ENCODE measurements at places on chromosomes 7 and 10. TPM values are rescaled to one million over a fixed set of nuclear protein-coding genes. Genes with fewer than 3 reads are reported as not detected.

DNA sequence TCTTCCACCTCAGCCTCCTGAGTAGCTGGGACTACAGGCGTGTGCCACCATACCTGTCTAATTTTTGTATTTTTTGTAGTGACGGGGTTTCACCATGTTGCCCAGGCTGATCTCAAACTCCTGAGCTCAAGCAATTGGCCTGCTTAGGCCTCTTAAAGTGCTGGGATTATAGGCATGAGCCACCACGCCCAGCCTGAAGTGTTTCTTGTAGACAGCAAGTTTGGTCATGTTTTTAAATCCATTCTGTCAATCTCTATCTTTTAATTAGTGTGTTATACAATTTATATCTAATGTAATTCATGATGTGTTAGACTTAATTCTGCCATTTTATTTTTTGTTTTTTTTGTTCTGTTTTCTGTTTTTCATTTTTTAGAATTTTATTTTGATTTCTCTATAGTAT lies 17.2 kb upstream of the MXI1 start:
- no peak for DNase-seq

DNA sequence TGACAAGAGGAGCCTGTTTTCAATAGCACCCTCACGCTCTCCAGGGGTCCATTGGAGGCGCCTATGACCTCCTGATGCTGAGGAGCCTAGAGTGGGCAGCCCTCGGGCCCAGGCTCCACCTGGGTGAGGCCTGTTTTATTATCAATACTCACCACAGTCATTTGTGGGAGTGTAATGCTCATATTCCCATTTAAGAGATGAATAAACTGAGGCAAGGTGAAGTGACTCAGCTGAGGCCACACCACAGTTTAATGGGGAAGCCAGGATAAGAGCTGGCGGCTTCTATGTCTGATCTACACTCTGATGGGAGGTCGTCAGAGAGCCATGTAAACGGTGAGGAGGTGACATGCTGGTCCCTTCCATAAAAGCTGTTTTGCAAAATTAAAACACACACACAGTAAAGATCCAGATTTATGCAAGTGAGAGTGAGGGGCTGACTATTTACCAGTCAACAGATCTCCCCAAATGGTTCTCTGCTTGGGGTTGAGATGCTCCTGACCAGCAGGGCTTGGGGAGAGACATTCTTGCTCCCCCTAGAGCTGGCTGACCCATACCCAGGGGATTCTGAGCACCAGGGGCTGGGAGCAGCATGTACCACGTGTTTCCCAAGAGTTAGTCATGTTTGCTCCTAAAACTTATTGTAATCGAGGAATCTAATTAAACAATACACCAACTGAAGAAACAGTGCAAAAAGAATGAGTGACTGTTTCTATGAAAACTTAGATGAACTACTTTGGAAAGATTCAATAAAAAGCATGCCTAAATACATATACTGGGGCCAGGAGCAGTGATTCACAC lies 81.0 kb upstream of the INSIG1 start:
- DNase-seq, result no peak

ASZ1 gene
- 6.1 TPM for total RNA-seq

TAS2R40 gene
- not detected for total RNA-seq

DNA sequence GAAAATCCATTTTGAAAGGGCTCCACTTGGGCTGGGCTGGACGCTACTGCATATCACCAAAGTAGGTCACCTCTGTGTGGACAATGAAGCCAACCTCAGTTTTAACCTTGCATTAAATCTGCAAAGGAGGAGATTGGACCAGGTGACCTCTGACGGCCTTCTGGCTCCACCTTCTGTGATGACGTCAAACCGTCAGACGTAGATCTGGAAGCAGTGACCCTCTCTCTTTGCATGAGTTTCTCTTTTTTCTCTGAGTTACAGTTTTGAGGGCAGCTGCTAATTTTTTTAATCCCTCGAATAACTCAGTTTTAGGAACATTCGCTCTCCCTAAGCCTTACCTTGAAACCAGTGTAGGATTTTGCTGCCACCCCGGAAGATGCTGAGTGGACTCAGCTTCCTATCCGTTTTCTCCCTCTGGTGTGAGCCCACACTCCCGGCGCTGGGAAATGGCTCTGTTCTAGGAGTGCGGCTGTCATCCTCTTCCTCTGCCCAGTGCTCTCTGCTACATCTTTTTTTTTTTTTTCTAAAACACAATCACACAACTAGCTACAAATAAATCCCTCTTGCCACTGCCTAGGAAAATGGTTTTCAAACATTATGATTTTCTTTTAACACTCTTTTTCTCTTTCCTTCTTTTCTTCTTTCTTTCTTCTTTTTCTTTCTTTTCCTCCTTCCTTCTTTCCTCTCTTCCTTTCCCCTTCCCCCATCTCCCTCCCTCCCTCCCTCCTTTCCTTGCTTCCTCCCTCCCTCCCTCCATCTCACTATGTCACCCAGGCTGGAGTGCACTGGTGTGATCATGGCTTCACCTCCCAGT lies 27.7 kb upstream of the NMT2 start:
- DNase-seq, result no peak

- DNase-seq, result peak; percentile 52
Measured at GRCh38 chr10:13792006-13792405, 205.2 kb downstream of the PRPF18 start.

GRCh38 chr7:37201003-37201875 lies 247.4 kb downstream of the ELMO1 start:
- DNase-seq, result peak; percentile 76

IQCE gene
- total RNA-seq, result 41.9 TPM

DNA sequence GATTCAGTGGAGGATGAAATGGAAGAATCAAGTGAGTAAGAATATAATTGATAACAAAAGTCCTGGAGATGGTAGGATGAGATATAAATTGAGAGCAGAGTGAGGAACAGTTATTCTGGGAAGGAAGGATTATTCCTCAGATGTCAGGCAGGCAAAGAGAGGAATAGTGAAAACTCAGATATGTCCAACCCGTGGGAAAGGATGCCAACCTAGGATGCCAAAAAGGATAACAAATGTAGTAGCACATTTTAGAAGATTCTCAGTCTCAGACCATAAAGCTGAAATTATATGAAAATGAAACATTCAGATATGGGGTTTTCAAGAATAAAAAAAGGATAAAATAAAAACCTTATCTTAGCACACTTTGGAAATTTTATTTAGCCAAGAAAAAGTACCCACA lies 131.1 kb downstream of the SEMA3C start:
- no peak for DNase-seq

DNA sequence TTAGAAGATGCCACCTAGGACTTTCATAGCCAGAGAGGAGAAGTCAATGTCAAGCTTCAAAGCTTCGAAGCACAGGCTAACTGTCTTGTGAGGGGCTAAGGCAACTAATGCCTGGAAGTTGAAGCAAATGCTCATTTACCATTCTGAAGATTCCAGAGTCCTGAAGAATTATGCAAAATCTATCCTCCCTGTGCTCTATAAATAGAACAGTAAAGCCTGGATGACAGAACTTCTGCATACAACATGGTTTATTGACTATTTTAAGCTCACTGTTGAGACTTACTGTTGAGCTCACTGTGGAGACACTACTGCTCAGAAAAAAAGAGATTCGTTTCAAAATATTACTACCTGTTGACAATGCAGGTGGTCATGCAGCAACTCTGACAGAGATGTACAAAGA lies 28.6 kb downstream of the TNS3 start:
- no peak for DNase-seq

ZPBP gene
- 13.6 TPM for total RNA-seq

NXPH1 gene
- total RNA-seq, result not detected

WBP1L gene
- total RNA-seq, result 136 TPM

DNA sequence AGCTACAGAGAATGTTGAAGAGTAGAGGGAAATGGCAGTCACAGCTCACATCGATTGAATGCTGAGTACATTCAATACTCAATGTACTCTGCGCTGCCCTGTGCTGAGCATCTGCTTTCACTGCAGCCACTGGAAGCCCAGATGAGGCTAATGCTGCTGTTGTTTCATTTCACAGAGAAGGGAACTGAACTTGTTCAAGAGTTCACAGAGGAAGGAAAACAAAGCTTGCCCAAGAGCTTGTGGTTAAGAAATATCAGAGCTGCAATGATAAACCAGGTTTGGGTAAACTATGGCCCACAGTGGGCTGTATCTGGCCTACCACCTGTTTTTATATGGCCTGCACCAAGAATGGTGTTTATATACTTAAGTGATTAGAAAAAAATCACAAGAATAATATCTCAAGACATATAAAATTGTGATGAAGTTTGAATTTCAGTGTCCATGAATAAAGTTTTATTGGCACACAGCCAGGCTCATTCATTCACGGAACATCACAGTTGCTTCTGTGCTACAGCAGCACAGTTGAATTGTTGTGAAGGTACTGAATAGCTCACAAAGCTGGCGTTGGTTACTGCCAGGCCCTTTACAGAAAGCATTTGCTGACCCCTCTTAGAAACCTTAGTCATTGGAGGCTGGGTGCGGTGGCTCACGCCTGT lies 64.1 kb downstream of the CFAP58 start:
- no peak for DNase-seq

DNA sequence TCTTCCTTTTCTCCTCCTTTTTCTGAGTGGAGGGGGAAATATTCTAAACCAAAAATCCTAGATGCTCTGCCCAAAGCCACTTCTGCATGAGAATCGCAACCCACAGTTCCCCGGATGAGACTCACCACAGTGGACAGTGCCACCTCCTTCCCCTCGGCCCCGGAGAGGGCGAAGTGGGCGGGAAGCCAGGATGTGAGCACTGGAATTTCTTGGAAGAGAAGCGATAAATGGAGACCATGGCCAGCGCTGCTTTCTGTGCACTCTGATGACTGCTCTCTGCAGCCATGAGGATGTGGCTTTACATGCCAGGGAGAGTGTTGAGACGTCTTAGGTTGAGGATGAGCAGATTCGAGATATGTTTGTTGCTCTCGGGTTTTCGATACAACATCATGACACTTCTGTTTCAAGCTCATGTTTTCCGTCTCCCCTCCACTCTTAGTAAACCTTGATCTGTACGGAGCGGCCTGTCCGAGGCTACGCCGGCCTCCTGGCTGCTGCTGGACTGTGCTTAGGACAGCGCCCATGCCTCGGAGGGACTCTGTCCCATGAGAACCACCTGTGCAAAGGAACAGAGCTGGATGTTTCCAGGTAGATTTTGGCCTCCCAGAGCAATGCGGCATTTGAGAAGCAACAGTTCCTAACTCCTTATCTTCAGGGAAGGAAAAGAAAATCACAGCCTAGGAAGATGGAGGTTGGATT lies 414.6 kb upstream of the FOXK1 start:
- DNase-seq, result no peak

DNA sequence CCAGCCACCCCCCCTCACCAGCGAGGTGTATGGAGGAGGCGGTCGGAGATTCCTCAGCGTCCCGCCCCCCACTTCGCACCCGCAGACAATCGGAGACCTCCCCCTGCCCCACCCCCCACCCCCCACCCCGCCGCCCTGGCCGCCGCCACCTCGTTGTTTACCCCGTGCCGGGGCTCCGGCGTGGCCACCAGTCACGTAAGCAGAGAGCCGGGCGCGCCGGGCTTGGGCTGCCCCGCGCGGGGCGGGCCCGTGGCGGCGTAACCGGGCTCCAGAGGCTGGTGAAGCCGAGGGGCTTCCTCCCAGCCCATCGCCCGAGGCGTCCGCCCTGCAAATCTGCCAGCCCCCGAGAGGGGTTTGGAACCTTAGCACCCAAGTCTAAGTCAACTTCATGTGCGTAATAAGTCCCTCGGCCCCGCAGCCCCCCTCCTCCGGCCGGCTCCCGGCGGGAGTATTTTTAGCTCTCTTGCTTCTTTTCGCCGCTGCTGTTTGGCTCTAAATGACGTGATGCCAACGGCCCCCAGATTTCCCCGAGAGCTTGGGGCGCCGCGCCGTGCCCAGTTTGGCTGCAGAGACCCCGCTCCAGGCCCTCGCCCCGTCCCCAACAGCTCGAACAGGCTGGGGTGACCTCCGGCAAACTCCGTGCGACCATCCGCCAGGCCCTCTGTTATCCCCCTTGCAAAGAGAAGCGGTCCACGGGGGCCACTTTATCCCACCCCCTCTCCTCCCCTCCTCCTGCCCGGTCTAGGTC lies 2.7 kb downstream of the MXI1 start:
- DNase-seq, result peak; percentile 23

- DNase-seq, result peak; percentile 70
Measured at GRCh38 chr7:55120501-55121198, 101.8 kb downstream of the EGFR start.

OTUD1 gene
- total RNA-seq, result 13.8 TPM

DDC gene
- total RNA-seq, result 1.5 TPM

DNA sequence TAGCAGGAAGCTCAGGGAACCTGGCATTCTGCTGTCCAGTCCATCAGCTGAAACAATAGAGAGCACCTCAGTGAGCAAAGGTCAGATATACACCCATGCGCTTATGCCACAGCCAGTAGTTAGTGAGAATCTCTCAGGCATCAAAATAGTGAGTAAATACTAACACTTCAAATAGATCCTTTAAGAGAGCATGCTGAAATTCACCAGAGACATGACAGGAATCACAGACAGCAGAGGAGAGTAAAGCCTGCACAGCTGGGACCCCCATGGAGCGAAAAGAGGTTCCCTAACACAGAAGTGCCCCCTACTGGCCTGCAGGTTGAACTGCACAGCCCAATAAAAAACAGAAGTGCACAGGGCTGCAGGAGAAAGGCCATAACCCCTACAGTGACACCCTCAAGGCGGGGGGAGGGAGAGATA lies 57.6 kb upstream of the ANTXRL start:
- DNase-seq, result no peak

GFRA1 gene
- 5.1 TPM for total RNA-seq

DNA sequence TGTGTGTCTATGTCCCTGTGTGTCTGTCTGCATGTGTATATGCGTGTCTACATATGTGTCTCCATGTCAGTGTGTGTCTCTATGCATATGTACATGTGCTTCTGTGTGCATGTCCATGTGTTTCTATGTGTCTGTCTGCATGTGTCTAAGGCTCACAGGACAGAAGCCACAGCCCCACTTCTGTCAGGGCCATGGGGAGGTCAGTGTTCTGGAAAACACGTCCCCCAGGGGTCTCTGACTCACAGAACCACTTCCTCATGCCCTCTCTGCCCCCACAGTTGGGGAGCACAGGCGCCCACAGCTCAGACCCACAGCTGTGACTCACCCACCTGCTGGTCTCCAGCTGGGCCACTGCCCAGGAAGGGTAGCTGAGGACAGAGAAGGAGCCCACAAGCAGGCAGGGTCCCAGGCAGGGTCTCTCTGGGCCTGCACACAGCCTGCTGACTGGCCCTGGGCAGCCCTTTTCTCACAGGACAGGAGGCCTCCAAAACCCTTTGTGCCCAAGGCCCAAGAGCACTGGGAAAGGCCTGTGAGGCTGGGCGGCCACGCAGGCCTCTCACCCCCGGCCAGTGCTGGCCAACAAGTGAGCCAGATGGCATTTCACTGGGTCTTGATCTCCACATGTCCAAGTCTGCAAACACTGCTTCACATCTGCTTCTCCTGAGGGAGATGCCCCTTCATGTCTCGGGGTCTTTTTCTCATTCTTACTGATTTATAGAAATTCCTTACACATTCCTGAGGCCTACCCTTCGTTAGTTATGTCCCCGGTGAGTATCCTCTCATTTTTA lies 102.9 kb upstream of the FAM20C start:
- DNase-seq, result no peak

MAGI2 gene
- 27.1 TPM for total RNA-seq

DNA sequence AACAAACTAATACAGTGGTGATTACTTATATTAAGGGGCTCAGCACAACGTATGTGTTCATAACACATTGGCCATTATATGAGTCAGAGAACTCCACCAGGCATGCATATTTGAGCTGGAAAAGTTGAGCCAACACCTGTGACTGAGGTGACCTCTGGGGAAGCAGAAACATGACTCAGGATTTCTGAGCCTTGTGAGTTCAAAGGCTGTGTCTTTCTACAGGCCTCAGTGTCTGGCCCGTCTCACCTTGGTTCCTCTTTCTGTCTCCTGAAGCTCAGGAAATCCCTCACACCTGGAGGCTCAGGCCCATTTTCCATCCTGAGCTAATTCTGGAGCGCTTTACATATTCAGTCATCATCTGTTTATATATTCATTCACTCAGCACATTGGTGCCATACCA lies 230.9 kb upstream of the AGK start:
- no peak for DNase-seq

Data from prostate gland (tissue), 2 donors.